ENCODE measurements at places on chromosomes 3 and 15.

DNA sequence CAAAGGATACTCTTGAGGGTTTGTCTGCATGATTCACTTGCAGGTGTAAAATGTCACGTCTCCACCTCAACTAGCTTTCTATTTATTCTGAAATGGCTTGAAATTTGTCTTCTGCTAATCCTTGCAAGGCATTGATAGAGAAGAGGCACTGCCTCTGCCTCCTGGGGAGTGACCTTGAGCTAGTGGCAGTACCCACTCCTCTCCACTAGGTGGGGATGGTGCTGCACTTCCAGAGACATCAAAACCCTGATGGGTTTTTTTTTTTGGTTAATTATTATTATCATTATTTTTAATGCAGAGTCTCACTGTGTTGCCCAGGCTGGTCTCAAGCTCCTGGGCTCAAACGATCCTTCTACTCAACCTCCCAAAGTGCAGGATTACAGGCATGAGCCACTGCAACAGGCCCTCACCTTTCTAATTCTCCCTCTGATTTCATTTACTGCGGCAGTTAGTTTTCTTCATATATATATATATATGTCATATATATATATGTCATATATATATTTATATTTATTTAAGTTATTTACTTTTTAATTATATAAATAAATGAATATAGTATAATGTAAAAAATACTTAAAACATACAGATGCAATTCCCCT, 117.6 kb upstream of the EIF1B start:
- DNase-seq: peak; percentile 71

DNA sequence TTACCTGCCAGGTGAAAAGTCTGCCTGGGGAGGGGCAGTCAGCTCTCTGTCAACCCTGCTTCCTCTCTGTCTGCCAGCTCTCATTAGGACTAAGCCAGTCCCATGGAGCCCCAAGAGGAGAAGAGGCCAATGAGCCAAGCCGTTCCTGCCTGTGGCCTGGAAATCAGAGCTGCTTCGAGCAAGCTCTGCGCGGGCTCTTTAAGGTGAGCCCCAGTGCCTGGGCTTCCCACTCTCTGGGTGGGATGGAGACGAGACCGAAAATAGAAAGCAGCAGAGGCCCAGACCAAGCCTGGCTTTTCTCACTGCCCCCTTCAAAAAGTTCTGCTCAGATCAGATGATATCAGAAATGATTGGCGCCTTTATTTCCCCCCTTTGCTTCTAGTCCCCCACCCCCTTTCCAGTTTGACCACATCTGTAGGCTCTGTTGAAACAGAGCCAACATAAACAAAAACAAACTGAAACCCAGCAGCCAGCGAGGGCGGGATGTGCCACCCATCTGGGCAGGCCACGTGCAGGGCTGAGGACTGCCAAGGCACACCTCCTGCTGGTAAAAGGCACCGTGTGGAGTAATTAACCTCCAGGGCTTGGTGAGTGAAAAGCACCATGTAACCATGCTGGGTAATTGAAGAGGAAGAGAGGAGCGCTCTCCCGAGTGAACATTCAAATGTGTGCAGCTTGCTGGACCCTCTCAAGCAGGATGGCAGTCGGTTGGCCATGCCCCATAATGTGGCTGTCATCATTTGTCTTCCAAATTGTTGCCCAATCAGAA, 471.0 kb upstream of the PROK2 start:
- peak; percentile 35 for DNase-seq

DNA sequence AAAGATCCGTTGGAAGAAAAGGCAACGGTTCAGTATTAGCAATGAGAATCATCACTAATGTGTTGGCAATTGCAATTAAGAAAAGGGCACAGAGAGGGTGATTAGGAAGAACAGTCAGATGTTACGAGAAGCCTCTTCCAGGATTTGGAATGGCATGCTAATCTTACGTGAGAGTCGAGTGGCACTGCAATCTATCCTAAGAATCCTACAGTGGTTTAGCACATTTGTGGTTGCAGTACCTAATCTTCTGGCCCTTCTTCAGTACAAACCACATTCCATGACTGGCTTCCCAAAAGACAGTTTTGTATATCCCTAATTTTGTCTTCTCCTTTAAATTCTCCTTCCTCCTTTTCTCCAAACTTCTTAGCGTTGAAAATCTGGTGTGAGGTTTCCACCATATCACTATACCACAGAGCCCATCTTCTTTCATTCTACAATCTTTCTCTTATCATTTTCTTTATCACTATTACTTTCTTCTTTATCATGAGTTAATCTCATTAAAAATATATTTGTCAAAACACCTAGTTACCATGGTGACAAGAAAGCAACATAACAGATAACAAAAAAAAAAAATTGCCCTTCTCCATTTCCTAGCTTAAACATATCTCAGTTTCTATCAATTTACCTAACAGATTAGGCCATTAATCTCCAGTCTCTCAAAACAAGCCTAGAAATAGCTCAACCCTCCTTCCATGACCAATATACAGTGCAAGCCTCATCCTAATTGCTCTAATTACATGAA, 60.1 kb downstream of the IGSF11 start:
- DNase-seq: no peak

DNA sequence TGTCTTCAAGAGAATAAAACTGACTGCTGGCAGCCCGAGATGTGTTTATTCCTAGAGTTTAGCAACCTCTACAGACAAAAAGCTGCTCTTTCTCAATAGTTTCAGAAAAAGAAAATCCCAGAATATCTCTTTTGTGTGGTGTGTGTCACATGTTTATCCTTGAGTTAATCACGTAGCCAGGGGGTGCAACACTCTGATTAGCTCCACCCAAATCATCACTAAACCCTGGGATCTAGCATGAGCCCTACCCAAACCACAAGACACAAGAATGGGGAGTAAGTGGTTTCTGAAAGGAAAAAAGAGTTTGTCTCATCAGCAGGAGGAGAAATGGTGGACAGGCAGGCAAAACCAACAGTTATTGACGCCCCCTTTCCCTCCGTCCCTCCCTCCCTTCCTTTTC, 78.5 kb upstream of the AGBL1 start:
- no peak for DNase-seq

- no peak for DNase-seq
Measured at GRCh38 chr3:18716821-18717220, 291.7 kb upstream of the SATB1 start.

DNA sequence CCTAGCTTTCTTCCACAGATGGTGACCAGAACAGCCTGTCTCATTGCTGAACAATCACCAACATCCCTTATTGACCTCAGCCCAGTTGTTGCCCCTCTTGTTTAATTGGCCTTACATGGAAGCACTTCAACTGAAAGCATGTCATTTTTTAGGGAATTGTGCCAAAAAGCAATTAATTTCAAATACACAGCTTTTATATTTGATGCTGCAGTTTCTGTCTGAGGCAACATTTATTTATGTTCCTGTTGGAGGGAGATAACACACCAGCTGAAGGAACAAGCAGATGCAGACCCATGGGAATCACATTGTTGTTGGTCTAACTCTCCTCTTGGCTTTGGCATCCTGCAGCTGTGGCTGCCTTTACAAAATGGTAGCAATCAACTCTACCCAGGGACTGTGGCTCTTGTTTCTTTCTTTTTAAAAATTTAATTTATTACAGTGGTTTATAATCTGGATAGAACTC, 498.1 kb upstream of the RGMA start:
- DNase-seq: no peak

- DNase-seq: no peak
Measured at GRCh38 chr3:150975992-150976368, 3.5 kb upstream of the CLRN1 start.

DNA sequence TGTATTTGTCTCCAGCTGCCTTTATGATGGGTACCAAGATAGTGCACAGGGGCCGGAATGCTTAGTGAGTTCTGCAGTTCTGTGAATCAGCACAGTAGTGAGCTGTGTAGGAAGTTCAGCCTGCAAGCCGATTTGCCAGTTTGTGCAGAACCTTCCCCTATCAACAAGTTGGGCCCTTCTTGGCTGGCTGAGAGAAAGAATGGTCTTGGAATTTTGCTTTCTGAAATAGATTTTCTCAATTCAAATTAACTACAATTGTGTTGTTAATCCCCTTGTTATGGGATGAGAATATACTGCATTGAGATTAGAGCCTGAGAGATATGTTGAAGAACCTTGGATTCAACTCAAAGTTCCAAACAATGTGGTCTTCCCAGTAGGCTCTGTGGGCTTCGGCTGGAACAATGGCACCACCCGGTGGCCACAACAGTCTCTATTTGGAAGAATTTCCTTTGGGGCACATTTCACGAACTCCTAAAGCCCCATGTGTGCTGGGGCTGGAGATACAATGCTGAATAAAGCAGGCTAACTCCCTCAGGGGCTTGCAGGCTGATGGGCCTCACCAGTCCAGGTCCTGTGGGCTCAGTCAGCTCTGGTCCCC, 59.1 kb downstream of the TRIM42 start:
- peak; percentile 61 for DNase-seq

DNA sequence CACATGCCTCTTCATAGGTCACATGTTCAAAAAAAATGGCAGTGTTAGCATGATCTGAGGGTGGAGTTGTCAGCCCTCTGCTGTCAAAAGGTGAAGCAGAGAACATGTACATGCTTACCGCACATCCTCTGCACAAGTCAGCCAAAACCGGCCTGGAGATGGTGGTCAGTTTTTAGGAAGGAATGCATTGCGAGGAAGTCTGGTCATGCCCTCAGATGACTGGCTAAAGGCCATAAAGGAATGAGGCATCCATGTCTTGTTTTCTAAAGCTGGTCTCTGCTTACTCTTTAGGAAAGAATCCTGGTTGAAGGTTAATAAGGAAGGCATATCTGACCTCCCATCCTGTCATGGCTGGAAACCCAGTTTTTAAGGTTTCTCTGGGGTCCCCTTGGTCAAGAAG, 292.0 kb upstream of the CCDC54 start:
- no peak for DNase-seq

- DNase-seq: peak; percentile 35
Measured at GRCh38 chr3:25781145-25781757, 2.0 kb downstream of the NGLY1 start.

DNA sequence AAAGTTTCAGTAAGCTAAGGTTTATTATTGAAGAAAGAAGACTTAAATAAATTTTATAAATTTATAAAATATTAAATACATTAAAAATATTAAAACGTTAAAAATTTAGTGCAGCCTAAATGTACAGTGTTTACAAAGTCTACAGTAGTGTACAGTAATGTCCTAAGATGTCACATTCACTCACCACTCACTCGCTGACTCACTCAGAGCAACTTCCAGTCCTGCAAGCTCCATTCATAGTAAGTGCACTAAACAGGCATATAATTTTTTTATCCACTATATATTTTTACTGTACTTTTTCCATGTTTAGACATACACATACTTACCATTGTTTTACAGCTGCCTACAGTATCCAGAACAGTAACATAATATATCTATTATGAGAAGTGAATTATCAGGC, 51.5 kb downstream of the TJP1 start:
- no peak for DNase-seq

DNA sequence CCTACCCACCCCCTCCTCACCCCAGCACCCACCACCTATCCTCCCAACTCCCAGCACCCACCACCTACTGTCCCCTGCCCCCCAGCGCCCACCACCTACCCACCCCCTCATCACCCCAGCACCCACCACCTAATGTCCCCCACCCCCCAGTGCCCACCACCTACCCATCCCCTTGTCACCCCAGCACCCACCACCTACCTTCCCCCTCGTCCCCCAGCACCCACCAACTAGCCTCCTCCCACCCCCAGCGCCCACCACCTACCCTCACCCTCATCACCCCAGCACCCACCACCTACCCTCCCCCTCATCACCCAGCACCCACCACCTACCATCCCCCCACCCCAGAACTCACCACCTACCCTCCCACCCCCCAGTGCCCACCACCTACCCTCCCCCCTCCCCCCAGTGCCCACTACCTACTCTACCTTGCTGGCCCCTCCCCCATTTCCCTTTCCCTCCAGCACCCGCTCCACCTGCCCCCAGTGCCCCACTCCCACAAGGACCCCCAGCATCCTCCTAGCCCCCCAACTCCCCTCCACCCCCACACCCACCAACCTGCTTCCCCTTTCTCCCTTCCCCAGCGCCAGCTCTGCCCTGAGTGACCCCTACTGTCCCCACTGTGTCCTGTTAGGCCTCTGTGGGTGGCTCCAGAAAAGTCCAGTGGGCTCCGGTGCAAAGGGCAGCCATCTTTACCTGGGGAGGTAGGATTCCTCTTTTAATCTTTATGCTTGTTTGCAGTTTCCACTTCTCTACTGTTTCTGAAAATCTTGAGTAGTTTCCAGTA, 1.2 kb downstream of the UROC1 start:
- DNase-seq: no peak

GRCh38 chr3:13894807-13895154, 14.9 kb upstream of the WNT7A start:
- DNase-seq: no peak

GRCh38 chr15:37095770-37096557, 4.4 kb downstream of the MEIS2 start:
- DNase-seq: no peak

DNA sequence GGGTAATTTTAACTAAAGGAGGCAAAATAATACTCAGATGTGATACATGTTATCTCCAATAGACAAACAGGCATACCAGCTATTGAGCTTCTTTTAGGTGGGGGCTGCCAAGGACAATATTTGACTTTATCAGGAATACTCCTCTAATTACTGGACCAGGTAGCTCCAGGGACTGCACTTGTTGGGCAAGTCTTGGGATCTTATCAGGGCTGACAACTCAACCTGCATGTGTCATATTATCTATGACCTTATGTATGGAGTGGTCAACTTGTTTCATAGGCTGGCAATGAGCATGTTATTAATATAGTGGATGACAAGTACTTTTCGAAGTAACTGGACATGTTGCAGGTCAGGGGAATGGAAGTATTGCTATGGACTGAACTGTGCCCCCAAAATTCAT, 15.0 kb upstream of the ZNF445 start:
- DNase-seq: no peak

GRCh38 chr3:179801263-179801662, 148.4 kb downstream of the USP13 start:
- peak; percentile 89 for DNase-seq

- no peak for DNase-seq
Measured at GRCh38 chr3:188365988-188366698, 212.2 kb downstream of the LPP start.

DNA sequence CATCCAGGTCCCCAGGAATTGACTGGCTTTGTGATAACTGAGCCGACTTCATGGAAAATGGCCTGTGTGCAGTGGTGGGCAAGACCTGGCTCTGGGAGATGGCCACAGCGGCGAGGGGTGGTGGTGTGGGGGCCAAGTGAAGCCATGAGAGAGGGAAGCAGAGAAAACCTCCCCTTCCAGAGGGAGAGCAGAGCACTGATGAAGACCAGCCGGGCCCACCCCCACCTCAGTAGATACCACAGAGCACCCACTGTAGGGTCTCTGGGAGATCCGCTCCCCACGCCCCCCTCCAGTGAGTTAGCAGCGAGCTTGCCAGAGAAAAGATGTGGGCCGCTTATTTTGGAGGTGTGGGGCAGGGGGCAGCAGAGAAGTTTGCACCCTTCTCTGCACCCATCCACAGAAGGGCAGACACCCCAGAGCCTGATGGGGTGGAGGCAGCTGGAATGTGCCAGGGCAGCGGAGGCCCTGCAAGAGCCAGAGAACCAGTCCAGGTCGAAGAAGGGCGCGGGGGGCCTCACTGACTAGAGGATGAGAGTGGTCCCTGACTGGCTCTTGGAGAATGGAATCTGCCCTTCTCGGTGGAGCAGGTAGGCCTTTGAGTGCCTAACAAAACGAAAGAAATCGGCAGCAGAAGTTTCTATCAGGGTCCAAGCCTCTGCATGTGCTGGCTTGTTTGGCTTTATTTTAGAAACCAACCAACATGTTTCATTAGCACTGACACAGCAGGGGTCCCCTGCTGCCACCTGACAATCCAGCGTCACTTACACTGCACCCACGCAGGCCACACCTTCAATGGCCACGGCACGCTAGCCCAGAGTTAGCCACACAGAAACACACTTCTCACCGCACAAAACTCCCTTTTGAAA, 28.3 kb downstream of the MELTF start:
- DNase-seq: no peak

- peak; percentile 37 for DNase-seq
Measured at GRCh38 chr15:38650936-38651327, 86.3 kb upstream of the RASGRP1 start.

Data from suppressor macrophage (primary cell).